Thyroid gland (tissue), 4 donors: ENCODE measurements at places on chromosomes 4 and X. TPM values are rescaled to one million over a fixed set of nuclear protein-coding genes. Genes with fewer than 3 reads are reported as not detected.

CEP135 gene
- total RNA-seq = 5.3 TPM

SYNPO2 gene
- 37.8 TPM for total RNA-seq

TRIM61 gene
- total RNA-seq = 5.0 TPM

GAGE1 gene
- not detected for total RNA-seq

RNF175 gene
- total RNA-seq = not detected

- no peak for DNase-seq
- H3K27me3 ChIP-seq = no peaks in the 10 kb centered on the region
- no peak overlapping the region for H3K27ac ChIP-seq
These were observed 164.2 kb upstream of the SLIT2 start for GRCh38 chr4:20087522-20087911.

- H3K27me3 ChIP-seq = no peaks in the 10 kb centered on the region
- no peak for DNase-seq
- H3K4me3 ChIP-seq = no peak overlapping the region
- no peaks in the 10 kb centered on the region for H3K4me1 ChIP-seq
- no peaks in the 10 kb centered on the region for H3K36me3 ChIP-seq
- no peak overlapping the region for H3K27ac ChIP-seq
These were observed 219.1 kb downstream of the FGF13 start for GRCh38 chrX:138492371-138492770.

- H3K4me1 ChIP-seq = no peaks in the 10 kb centered on the region
- no peaks in the 10 kb centered on the region for H3K27me3 ChIP-seq
- H3K4me3 ChIP-seq = no peak overlapping the region
- no peak overlapping the region for H3K27ac ChIP-seq
These were observed 192.2 kb downstream of the FGF13 start for GRCh38 chrX:138519296-138519695.

- H3K4me3 ChIP-seq = peak overlapping the region; percentile 76
- peak overlapping the region; percentile 94 for H3K27ac ChIP-seq
- H3K36me3 ChIP-seq = no peaks in the 10 kb centered on the region
- H3K27me3 ChIP-seq = no peaks in the 10 kb centered on the region
- DNase-seq = peak; percentile 69
These were observed 729 bp upstream of the IRF2 start for GRCh38 chr4:184475096-184475461.

DNA sequence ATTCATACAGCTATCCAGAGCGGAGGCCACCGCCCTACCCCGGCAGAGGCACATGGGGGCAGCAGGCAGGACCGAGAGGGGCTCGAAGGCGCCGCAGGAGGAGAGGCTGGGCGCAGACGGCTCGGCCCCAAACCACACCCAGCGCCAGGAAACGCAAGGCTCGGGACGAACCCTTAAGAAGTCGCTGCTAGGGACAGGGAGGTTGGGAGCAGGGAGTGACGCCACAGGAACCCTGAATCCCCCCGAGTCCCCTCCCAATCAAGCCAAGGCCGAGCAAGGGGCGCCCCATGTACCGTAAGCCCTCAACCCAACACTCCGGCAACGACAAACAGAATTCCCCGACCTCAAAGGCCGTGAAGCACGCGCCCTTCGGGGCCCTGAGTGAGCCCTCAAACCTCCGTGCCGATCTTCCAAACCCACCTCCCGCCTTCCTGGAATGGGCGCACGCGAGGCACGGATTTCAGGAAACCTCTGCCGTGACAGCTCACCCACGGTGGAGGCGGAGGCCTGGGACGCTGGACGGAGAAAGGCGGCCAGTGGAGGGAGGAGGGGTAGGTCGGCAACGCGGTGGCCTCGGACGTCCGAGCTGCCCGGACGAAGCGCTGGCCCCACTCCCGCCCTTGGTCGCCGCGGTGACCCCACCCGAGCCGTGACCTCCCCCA, 1.8 kb downstream of the ZFYVE28 start:
- no peak overlapping the region for H3K27ac ChIP-seq
- H3K4me3 ChIP-seq = no peak overlapping the region
- H3K4me1 ChIP-seq = peaks cover 52% of the 10 kb centered on the region
- H3K27me3 ChIP-seq = no peaks in the 10 kb centered on the region

DNA sequence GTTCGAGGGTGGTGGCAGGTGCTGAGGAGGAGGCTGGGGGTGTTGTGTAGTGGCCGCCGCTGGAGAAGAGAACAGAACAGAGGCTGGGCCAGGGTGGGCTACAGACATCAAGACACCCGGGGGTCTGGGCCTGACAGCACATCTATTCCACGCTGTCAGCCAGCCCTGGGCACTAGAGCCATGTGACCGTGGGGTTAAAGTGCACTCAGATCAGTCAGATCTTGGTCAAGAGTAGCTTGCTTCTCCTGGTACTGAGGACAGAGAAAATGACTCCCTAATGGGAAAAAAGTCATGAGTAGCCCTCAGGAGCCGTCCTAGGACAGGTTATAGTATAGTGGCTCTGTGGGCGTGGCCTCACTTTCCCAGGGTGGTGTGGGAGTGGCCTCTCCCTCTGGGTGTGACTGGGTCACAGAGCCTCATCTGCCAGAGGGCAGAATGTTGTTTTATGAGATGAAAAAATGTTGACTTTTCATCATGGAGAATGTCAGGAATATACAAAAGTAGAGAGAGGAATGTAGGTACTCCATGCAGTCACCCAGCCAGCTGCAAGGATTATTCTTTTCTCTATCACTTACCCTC, 19.4 kb downstream of the TRMT44 start:
- peak; percentile 29 for DNase-seq
- no peaks in the 10 kb centered on the region for H3K27me3 ChIP-seq
- peaks cover 24% of the 10 kb centered on the region for H3K4me1 ChIP-seq
- peaks cover 3% of the 10 kb centered on the region for H3K36me3 ChIP-seq
- peak overlapping the region; percentile 93 for H3K27ac ChIP-seq

DNA sequence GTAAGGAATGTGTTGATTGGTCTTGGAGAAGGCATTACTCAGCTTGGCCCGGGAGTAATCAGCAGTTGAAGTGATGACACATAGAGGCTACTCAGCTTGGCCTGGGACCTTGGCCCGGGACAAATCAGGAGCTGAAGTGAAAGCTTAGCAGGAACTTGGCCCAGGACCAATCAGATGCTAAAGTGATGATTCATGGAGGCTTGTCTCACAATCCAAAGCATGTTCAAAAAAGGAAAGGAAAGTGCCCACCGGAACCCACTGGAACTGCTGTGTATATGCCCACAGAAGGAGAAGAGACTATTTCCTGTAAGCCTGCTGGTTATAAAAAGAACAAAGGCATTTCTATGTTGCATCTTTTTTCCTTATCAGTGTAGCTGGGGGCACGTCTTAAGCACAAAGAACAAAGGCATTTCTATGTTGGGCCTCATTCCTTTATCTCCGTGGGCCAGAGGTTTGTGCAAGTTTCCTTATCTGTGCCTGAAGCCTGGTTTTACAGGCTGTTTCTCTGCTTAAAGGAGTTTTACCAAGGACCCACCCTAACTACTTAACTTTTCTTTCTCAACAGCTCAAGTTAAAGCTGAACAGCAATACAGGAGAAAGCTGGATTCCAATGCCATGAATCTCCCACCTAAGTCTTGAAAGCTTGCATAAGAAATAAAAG, 1176.7 kb downstream of the NLGN4X start:
- no peak for DNase-seq
- no peak overlapping the region for H3K4me3 ChIP-seq
- no peaks in the 10 kb centered on the region for H3K4me1 ChIP-seq
- no peaks in the 10 kb centered on the region for H3K27me3 ChIP-seq
- no peaks in the 10 kb centered on the region for H3K36me3 ChIP-seq
- no peak overlapping the region for H3K27ac ChIP-seq

- peaks cover 10% of the 10 kb centered on the region for H3K36me3 ChIP-seq
- peak; percentile 25 for DNase-seq
- H3K4me1 ChIP-seq = peaks cover 15% of the 10 kb centered on the region
- H3K4me3 ChIP-seq = no peak overlapping the region
- H3K27me3 ChIP-seq = no peaks in the 10 kb centered on the region
- peak overlapping the region; percentile 46 for H3K27ac ChIP-seq
These were observed 37.9 kb downstream of the ACOX3 start for GRCh38 chr4:8402640-8403039.

DNA sequence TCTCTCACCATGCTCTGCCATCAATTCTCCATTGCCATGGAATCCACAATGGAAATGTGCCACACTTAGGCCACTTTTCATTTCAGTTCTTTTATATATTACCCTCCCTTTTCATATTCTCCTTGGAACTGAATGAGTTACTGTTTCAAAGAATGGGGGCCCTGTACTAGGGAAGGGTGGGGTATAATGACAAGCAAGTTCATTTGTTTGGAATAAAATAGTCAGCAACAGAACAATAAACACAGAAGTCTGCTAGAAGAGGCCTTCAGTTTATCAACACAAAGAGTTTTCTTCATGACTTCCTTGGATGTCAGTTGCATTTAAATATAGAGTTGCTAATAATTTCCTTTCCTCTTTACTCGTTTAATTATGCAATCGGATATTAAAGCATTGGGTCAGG, 478.3 kb upstream of the FTHL17 start:
- H3K36me3 ChIP-seq = no peaks in the 10 kb centered on the region
- H3K27me3 ChIP-seq = no peaks in the 10 kb centered on the region
- no peak for DNase-seq
- H3K4me3 ChIP-seq = no peak overlapping the region
- H3K4me1 ChIP-seq = no peaks in the 10 kb centered on the region
- H3K27ac ChIP-seq = no peak overlapping the region

GRCh38 chr4:2400841-2401609, 17.4 kb downstream of the ZFYVE28 start:
- H3K27me3 ChIP-seq = no peaks in the 10 kb centered on the region
- DNase-seq = no peak
- H3K4me1 ChIP-seq = peaks cover 4% of the 10 kb centered on the region
- no peak overlapping the region for H3K4me3 ChIP-seq

DNA sequence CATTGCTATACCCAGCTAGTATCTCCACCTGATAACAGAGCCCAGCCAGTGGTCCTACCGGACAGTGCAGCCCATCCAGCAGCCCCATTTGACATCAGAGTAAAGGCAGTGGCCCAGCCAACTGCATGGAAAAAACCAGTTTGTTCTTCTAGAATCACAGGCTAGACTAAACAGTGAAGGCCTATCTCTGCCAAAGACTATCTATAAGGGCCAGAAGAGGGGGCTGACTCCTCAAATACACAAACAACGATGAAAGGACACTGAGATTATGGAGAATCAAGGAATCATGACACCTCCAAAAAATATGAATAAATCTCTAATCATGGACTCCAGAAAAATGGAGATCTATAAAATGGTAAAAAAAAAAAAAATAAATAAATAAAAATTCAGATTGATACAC, 546.4 kb upstream of the HTR2C start:
- H3K4me3 ChIP-seq = no peak overlapping the region
- no peaks in the 10 kb centered on the region for H3K27me3 ChIP-seq
- H3K36me3 ChIP-seq = no peaks in the 10 kb centered on the region
- no peak for DNase-seq
- no peak overlapping the region for H3K27ac ChIP-seq

DNA sequence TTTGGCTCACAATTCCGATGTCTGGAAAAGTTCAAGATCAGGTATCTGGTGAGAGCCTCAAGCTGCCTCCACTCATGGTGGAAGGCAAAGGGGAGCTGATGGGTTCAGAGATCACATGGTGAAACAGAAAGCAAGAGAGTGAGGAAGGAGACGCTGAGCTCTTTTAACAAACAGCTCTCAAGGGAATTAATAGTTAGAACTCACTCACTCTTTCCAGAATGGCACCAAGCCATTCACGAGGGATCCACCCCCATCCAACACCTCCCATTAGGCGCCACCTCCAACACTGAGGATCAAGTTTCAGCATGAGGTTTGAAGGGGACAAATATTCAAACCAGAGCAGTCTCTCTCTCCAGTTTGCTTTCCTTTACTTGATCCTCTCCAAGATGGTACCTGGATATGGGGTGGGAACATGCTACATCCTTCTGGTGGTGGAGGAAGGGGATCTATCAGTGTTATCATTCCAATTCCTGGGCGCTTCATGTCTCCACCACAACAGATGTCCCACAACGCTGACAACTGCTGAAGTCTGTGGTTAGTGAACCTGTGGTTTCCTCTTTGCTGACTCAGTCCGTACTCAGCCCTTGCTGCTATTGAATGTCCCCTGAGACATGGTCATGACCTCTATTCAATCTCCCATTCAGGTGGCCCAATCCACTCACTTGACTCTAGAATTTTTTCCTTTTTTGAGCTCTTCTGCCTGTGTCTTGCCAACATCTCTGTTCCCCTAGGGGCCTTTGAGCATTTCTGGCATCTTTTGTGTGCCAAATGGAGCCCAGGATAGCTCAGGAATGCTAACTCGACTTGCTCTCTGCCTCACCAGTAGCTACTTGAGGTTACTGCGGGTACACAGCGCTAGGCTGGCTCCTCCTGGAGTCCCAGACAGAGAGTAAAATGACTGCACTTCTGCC, 395.2 kb downstream of the MID1IP1 start:
- no peaks in the 10 kb centered on the region for H3K27me3 ChIP-seq
- DNase-seq = no peak
- H3K27ac ChIP-seq = no peak overlapping the region
- no peaks in the 10 kb centered on the region for H3K4me1 ChIP-seq
- H3K4me3 ChIP-seq = no peak overlapping the region
